Right renal cortex interstitium (tissue), 3 donors: ENCODE measurements at places on chromosomes 2 and 18.

DNA sequence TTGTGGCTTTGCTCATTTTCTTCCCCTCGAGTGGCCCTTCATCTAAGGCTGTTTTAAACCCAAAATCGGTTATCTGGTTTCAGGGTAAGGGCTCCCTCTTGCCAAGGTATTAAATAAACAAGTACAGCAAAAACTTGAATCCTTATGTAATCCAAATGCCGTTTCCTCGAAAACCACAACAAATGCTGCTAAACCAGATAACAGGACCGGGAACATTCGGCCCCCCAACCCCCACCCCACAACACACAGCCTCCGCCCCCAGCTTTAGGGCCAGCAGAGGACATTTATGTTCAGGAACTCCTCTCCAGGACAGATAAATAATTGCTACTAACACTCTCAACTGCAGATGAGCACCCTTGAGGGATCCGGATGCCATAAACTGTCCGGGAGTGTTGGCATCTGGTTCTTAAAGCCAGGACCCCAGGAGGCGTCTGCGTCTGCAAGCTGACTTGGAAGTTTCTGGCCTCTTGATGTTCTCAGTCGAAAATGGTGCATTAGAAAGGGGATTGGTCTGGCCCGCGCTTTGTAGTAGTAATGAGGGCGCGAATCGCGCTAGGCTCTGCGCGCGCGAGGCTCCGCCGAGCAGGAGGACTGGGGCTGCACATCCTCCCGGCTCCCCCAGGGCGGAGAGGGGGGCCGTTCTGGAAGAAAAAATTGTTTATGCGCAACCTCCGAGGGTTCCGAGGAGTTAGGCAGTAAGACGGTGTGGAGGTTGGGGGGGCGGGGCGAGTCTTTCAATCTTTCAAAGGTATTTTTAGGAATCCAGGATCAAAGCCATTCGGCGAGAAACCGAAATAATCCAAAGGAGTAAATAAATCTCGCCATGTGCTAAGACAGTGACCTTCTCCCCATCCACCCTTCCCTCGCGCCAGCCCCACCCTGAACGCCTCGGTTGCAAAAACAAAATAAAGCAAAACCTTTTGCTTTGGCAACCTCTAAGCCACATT, 3.9 kb upstream of the ID2 start:
- DNase-seq = peak; percentile 63

DNA sequence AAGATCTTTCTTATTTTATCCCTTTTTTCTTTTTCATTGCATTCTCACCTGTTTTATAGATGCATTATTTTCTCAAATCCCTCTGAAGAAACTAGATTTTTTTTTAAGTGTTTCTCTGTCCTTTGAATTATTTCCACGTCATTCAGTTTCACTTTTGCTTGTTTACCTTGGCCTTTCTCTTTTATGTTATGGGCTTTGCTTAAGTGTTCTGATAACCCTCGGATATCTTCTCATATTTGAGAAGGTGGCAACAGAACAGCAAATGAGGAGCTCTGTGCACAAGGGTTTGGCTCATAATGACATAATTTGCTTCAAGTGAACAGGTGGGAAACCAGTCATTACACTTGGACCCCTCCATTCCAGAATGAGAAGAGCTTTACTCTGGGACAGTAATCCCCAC, 111.9 kb downstream of the C1D start:
- no peak for DNase-seq

DNA sequence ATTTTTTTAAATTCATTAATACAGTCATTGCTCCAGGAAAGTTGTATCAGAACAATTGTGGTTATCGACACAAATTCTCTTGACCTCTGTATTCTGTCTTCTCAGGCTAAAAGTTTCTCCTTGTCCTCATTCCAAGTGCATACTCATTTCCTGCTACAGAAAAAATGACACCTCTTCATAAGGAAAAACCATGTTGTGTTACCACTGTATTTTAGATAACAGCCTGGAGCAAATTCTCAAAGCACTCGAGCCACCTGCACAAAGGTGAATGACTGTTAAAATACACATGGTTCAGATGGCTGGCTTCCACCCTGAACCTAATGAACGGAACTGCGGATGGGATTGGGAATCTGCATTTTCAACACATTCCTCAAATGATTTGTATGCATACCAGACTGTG, 586.5 kb downstream of the EPHA4 start:
- DNase-seq = no peak

- DNase-seq = peak; percentile 36
Observed at GRCh38 chr2:181104512-181105115, 124.2 kb downstream of the UBE2E3 start.

DNA sequence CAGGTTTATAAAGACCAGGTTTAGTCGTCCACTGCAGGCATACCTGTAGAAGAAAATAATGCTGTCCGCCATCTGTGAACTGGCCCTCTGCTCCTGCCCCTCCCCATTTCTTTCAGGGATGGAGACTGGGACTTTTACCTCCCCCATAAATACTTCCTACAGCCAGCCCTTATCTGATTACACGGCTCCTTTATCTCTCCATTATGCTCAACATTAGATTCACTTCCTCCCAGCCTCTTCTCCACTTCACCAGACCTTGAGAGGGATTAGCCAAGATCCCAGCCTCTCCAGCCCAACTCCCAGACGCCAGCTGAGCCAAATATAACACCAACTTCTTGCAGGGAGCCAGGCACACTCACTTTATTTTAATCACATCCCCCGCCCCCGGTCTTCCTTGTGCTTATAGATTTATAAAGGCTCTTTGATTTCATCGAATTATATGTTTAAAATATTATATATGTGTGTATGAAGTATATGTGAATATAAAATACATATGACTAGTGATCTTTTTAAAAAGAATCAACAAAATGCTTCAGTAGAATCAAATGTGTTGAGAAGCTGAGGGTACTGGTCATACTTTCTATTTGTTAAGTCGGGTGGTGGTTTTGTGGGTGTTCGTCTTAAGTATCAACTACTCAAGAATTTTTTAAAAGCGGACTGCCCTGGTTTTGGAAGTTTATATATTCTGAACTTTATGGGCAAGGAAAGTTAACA, 81.0 kb downstream of the SPRED2 start:
- no peak for DNase-seq

- peak; percentile 34 for DNase-seq
Observed at GRCh38 chr18:31042406-31043181, at the start of gene DSC3. DSC3 (minus strand) TSS chr18:31042742; CDS start chr18:31042660, 82 bp downstream.

GRCh38 chr2:36549165-36549574, 48.8 kb downstream of the FEZ2 start:
- peak; percentile 27 for DNase-seq

- no peak for DNase-seq
Observed at GRCh38 chr2:230870544-230871360, 6.0 kb downstream of the ITM2C start.

GRCh38 chr2:47724221-47724981, 58.5 kb upstream of the MSH6 start:
- DNase-seq = no peak

DNA sequence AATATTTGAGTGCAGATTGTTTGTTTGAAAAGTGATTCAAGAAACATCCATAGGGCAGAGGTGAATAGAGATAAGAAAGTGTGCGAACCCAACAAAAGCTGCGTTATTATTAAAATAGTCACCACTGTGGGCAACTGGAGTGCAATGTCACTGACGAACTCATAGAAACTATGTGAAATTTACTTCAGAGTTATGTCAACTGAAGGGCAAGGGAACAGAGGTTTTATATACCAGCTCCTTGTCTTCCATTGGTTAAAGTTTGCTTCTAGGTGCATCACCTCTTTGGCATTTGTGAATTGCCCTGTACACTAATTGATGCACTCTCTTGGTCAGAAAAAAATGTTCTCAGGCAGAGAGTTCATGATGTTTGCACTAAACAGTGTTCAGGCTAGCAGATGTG, 110.5 kb upstream of the NYAP2 start:
- DNase-seq = no peak
